Effector memory CD4-positive, alpha-beta T cell (primary cell): ENCODE measurements at places on chromosomes 2 and 18.
A peak's percentile ranks its signal among the peaks of the same experiment; 100 is the strongest.

DNA sequence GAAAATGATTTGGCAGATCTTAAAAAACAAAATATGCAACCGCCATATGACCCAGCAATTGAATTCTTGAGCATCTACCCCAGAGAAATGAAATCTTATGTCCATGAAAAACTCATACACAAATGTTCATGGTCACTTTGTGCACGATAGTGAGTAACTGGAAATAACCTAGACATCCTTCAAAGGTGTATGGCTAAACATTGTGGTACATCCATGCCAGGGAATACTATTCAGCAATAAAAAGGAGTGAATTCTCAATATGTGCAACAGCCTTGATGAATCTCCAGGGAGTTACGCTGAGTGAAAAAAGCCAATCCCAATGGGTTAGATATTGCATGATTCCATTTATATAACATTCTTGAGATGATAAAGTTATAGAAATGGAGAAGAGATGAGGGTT is 112.7 kb upstream of the SMAD2 start:
- no peaks in the 10 kb centered on the region for H3K4me1 ChIP-seq
- H3K36me3 ChIP-seq: no peaks in the 10 kb centered on the region
- no peak for DNase-seq
- no peak overlapping the region for H3K27ac ChIP-seq
- no peak overlapping the region for H3K4me3 ChIP-seq
- H3K27me3 ChIP-seq: no peaks in the 10 kb centered on the region

- no peaks in the 10 kb centered on the region for H3K4me1 ChIP-seq
- H3K4me3 ChIP-seq: no peak overlapping the region
- H3K27ac ChIP-seq: no peak overlapping the region
- H3K36me3 ChIP-seq: no peaks in the 10 kb centered on the region
Observed at GRCh38 chr18:44871771-44872170, 191.1 kb downstream of the SETBP1 start.

DNA sequence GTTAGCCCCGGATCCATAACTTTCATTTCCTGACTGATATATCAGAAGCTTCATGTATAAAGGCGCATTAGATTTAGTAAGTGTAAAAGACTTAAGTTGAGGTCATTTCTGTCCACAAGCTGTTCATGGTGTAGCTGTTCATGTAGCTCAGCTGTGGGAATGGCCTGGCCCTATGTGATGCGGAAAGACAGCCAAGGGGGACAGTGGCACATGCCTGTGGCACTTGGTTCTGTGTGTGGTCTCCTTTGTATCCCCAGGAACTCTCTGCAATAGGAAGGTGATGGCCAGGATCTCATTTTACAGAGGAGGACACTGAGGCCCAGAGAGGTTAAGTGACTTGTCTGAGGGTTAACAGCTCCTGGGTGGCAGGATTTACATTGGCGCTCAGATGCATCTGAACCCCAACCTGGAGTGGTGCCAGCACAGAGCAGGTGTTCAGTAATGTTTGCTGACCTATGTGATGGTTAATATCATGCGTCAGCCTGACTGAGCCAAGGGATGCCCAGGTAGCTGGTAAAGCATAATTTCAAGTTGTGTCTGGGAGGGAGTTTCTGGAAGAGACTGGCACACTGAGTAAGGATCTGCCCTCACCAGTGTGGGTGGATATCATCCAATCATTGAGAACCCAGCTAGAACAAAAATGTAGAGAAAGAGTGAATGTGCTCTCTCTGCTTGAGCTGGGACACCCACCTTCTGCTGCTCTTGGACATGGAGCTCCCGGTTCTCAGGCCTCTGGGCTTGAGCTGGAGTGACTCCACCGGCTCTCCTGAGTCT is 25.4 kb downstream of the HPCAL1 start:
- H3K36me3 ChIP-seq: no peaks in the 10 kb centered on the region
- H3K27ac ChIP-seq: peak overlapping the region; percentile 86
- no peak for DNase-seq
- H3K27me3 ChIP-seq: no peaks in the 10 kb centered on the region
- H3K4me3 ChIP-seq: no peak overlapping the region

DNA sequence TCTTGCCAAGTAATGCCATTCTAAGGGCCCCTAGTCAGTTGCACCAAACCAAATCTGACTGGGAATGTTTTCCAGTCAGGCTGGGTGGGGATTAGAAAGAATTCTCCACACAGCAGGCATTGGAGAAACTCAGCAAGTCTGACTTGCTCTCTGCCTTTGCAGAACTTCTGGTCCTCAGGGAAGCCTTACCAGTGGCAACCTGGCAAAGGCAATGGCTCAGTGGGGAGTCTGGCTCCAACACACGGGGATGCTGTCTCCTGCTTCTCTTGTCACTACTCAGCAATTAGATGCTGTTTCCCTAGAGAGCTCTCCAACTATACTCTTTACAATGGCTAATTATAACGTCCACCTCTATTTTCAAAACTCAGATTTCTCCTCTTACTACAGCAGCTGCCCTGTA is 810.7 kb downstream of the LRRTM4 start:
- H3K36me3 ChIP-seq: no peaks in the 10 kb centered on the region
- no peak overlapping the region for H3K27ac ChIP-seq
- H3K4me1 ChIP-seq: no peaks in the 10 kb centered on the region
- no peaks in the 10 kb centered on the region for H3K27me3 ChIP-seq
- no peak for DNase-seq

GRCh38 chr18:59180150-59180845 is 39.7 kb upstream of the GRP start:
- no peaks in the 10 kb centered on the region for H3K36me3 ChIP-seq
- no peak for DNase-seq
- no peaks in the 10 kb centered on the region for H3K27me3 ChIP-seq
- H3K27ac ChIP-seq: no peak overlapping the region
- no peaks in the 10 kb centered on the region for H3K4me1 ChIP-seq
- H3K4me3 ChIP-seq: no peak overlapping the region

DNA sequence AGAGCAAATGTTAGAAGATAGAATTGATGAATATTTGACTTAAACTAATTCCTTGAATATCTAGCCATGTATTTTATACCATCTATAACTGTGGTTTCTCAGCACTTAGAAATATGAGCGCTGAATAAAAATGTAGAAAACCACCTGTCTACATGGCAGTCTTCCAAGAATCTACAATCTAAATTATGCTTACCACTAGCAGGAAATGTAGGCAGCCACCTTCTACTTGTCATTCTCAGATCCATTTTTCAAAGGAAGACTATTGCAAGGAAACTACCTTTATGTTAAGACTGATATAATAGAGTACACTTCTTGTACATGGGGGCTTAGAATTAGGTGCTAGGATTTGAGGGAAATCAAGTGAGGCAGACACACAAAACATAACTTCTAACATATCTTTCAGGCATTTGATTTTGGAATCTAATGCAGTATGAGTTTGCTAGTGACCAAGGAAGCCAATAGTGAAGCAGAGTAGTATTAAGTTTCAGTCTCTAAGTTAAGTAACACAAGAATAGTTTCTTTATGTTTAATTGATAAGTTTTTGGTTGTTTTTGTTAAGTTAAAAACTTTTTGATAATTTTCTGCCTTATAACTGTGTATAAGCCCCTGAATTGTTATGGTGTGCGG is 175.9 kb upstream of the ITGA4 start:
- H3K27me3 ChIP-seq: no peaks in the 10 kb centered on the region
- no peak for DNase-seq
- H3K36me3 ChIP-seq: no peaks in the 10 kb centered on the region
- peaks cover 5% of the 10 kb centered on the region for H3K4me1 ChIP-seq
- no peak overlapping the region for H3K4me3 ChIP-seq

GRCh38 chr2:103898561-103898960 is 955.4 kb upstream of the POU3F3 start:
- no peak for DNase-seq
- no peaks in the 10 kb centered on the region for H3K27me3 ChIP-seq
- H3K36me3 ChIP-seq: no peaks in the 10 kb centered on the region
- H3K27ac ChIP-seq: no peak overlapping the region

- no peak for DNase-seq
- H3K36me3 ChIP-seq: no peaks in the 10 kb centered on the region
- H3K27me3 ChIP-seq: no peaks in the 10 kb centered on the region
Observed at GRCh38 chr2:206873423-206873822, 65.9 kb upstream of the CPO start.
